ENCODE measurements at places on chromosomes 4 and X.

GRCh38 chrX:9851890-9852289 is 65.7 kb downstream of the SHROOM2 start:
- no peak for DNase-seq

- no peak for DNase-seq
These were observed 171.7 kb downstream of the SHROOM3 start for GRCh38 chr4:76606645-76607265.

DNA sequence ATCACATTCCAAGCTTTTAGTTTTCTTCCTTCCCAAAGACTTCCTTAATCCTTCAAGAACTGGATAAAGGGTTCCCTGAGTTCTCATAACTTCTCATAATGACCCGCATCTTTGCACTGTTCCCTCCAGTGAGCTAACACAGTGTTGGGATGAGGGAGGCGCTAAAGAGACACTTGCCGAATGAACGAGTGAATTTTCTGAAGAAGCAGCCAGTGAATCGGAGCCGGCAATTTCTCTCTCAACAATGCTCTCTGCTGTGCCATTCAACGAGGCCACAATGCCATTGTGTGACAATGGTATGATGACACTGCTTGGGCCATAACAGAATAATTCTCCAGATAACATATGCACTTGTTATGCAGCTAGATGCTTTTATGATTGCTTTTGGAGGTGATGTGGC is 51.4 kb upstream of the ZFP42 start:
- no peak for DNase-seq

DNA sequence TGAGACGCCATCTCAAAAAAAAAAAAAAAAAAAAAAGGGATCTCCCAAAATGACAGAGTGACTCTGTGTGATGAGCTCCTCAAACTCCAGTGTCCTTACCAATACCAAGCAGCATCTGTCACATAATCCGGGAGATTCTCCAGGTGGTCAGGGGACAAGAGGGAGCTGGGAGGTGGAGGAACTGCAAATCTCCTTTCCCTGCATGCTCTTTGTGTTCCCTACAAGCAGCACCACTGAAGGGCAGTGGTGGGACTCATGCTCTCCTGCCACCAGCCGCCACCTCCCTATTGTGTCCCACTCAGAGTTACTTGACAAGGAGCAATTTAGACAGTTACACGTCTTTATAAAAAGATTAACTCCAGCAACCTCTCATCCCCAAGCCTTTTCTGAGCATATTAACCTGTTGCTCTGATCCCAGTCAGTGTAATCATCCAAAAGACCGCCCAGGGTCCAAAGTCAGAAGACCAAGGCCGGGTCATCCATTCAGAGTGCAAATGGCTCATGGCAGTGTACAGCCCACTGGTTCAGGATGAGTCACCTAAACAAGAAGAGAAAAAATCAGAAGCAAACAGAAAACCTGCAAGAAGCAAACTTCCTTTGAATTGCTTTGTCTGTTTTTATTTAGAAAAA is 23.6 kb downstream of the MGST2 start:
- DNase-seq: no peak

GRCh38 chr4:10045481-10045880 is 24.2 kb upstream of the SLC2A9 start:
- DNase-seq: no peak

GRCh38 chrX:30751497-30751896 is 98.3 kb downstream of the GK start:
- DNase-seq: no peak

DNA sequence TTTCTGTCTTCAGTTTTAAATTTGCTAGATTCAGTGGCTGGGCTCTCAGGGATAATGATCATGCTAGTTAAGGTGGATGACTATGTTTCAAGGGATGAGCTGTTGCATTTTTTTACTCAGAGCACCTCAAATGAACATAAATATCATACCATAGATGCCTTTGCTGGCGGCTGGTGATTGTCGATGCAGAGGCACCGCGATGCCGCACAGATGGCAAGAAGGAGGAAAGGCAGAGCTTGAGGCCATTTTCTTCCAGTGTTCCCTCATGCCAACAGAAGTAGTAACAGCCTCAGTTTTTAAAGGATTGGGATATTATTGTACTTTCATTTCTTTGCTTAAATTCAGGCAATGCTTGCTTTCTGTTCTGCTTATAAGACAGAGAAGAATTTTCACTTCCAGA is 654.7 kb upstream of the IGFBP7 start:
- DNase-seq: no peak

DNA sequence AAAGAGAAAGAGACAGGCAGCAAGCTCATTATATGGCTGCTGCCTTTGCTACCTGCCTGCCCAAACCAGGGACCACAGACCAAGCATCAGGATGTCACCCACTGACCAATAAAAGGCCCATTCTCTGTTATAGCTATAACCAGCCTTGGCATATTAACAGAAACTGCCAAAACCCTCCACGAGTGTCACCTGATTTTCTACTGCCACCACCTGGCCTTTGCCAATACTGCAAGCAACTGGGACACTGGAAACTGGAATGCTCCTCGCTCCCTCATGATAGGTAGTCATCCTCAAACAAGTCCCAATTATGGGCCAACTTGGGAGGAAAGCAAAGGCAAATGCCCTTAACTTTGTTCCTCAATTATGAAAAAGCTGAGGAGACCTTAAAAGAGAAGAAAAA is 76.0 kb downstream of the SPIN4 start:
- DNase-seq: peak; percentile 42

DNA sequence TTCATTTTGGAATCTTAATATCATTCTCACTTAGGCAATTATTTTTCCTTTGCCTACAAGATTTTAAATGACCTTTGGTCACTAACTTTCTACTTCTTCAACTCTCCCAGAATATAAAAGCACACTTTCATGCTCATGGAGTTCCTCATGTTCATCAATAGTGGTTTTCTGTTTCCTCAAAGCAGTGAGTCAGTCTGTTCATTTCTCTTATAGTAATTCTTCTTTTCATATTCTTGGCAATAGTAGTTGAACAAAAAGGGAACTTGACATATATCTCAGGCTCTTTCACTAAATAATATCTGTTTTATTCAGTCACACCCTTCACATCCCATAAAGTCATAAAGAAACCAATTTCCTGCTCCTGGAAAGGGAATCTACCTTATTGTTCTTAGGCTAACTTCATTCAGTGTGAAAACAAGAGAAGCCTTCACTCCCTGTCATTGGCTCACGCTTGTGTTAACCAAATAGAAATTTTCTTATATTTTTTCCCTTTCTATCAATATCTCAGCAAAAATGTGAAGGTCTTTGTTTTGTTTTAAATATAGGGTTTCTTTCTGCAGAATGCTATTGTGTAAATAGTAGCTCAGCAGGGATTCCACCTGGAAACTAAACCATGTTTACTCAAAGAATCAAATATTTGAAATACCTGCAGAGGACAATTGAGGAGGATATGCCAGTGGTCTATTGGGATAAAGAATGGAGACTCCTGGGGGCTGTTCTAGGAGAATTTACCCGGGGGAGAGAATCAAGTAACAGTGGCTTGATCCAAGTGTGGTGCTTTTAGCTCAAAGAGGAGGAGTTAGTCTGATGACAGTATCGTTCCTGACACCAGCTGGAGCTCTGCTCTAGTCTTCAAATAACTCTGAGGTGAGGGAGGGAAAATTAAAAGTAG is 13.4 kb upstream of the TNIP3 start:
- no peak for DNase-seq

DNA sequence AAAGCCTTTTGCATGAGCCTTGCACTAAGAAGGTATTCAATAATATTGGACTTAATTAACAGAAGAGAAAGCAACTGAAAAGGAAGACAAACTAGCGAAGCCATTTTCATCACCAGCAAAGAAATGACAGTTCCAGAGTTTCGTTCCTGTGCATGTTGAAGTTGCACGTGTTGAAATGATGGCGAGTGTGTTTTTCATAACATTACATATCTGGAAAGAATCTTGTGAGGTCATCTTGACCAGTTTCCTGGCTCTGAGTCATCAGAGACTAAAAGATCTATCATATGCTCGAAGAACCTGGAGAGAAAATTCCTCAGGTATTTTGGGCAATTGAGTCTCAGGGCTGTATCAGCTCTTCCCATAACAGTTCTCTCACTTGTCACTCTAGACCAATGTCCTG is 106.2 kb upstream of the MAML3 start:
- peak; percentile 76 for DNase-seq

DNA sequence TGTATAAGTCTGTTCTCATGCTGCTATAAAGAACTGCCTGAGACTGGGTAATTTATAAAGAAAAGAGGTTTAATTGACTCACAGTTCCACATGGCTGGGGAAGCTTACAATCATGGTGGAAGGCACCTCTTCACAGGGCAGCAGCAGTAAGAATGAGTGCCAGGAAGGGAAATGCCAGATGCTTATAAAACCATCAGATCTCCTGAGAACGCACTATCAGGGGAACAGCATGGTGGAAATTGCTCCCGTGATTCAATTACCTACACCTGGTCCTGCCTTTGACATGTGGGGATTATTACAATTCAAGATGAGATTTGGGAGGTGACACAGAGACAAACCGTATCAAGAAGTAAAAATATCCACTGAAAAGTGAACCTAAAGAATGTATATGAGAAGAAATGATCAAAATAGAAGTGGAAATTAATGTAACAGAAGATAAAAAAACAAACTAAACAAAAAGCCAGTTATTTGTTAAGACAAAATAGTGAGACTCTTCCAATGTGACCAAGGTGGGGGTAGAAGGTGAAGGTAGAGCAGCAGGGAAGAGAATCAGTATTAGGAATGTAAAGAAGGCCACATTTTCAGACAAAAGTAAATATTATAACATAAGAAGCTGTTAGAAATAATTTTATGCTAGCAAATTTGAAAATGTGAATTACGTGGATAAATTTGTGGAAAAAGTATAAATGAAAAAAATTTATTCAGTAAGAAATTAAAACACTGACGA is 372.9 kb downstream of the NKX6-1 start:
- no peak for DNase-seq

GRCh38 chr4:42488114-42488513 is 90.8 kb downstream of the SHISA3 start:
- DNase-seq: no peak

DNA sequence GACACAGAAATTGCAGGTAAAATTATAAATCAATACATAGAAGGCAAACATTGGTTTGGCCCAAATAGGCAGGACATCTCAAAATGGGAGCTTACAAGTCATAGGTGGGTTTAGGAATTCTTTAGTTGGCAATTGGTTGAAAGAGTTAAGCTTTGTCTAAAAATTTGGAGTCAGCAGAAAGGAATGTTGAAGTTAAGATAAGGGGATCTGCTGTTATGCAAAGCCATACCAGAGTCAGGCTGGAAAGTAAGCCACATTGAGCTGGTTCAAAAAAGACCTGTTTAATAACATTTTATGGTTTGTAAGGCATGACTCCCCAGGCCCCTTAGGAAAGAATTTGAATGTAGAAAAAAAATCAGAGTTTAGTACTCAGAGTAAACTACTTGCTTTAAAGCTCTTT is 92.6 kb downstream of the IL13RA2 start:
- peak; percentile 65 for DNase-seq

- DNase-seq: peak; percentile 30
These were observed 66.6 kb downstream of the BLTP1 start for GRCh38 chr4:122218762-122219161.

GRCh38 chr4:98838531-98838930 is 90.4 kb downstream of the EIF4E start:
- no peak for DNase-seq

DNA sequence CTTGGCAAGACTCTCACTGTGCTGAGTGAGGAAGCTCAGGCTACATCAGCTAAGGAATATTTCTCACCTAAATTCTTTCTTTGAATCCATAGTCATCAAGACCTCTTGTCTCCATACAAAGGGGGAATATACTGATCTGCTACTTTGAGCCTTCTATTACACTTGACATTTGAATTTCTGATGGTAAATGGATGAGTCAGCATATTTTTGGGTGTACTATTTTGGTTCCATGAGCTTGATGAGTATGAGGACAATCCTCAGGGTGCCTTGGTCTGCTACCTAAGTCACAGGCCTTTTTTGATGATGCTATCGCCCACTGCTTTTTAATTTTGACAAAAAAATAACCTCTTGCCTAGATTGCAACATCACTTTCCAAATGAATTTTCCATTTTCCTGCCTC is 415.7 kb downstream of the PPP1R2C start:
- no peak for DNase-seq

DNA sequence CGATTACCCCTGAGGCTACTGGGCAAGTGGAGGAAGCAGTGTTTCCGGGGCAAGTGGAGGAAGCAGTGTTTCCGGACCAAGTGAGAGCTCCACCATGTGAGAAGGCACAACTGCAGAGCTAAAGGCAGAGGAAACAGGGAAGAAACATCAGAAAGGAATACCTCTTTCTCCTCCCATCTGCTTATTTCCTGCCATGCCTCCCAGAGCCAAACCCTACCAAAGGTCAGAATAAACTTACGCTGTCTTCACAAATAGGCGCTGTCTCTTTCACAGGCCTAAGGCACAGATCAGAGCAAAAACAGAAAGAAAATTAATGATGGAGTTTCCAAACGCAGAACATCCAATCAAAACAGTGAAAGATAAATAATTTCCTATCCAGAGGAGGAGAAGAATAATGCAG is 153.0 kb downstream of the ATOH1 start:
- DNase-seq: no peak
